ENCODE measurements at places on chromosomes 2 and 18.

- no peak for DNase-seq
These were observed 40.0 kb downstream of the FAM228A start for GRCh38 chr2:24214880-24215279.

GRCh38 chr2:239024226-239024625 is 176.3 kb downstream of the TWIST2 start:
- DNase-seq: no peak

- no peak for DNase-seq
These were observed 40.7 kb downstream of the CYP26B1 start for GRCh38 chr2:72106978-72107377.

GRCh38 chr2:142718576-142719155 is 158.8 kb upstream of the KYNU start:
- no peak for DNase-seq

DNA sequence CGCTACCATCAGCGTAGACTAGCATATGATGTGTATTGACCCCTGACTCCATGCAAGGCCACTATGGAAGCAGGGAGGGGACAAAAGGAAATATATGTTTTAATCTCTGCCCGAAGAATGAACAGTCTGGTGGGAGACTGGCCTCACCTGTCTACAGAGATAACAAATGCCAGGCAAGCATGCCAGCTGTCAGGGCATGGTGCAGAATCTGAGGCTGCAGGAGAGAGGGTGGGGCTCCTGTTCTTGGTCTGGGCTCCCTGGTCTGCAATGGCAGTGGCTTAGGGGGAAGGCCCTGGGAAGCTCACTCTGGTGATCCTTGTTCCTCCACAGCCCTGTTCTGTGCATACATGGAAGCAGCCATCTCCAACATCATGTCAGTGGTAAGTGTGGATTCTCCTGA is 27.5 kb downstream of the SLC14A2 start:
- no peak for DNase-seq

DNA sequence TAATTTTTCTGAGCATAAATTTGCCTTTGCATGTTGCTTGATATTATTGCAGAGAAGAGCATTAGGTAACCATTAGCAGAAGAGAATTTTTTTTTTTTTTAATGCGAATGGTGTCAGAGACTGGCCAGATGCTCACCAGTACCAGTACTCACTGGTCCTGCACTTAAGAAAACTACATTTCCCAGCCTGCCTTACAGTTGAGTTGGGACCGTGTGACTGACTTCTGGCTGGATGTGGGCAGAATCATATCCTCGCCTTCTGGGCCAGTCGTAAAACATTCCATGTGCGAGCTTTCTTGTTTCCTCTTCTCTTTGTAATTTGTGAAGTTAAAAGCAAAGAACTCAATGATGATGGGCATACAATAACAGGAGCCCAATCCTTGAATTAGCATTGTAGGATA is 132.4 kb downstream of the LRRC30 start:
- no peak for DNase-seq

- no peak for DNase-seq
These were observed 1570.9 kb upstream of the SLC39A10 start for GRCh38 chr2:194086129-194086528.

DNA sequence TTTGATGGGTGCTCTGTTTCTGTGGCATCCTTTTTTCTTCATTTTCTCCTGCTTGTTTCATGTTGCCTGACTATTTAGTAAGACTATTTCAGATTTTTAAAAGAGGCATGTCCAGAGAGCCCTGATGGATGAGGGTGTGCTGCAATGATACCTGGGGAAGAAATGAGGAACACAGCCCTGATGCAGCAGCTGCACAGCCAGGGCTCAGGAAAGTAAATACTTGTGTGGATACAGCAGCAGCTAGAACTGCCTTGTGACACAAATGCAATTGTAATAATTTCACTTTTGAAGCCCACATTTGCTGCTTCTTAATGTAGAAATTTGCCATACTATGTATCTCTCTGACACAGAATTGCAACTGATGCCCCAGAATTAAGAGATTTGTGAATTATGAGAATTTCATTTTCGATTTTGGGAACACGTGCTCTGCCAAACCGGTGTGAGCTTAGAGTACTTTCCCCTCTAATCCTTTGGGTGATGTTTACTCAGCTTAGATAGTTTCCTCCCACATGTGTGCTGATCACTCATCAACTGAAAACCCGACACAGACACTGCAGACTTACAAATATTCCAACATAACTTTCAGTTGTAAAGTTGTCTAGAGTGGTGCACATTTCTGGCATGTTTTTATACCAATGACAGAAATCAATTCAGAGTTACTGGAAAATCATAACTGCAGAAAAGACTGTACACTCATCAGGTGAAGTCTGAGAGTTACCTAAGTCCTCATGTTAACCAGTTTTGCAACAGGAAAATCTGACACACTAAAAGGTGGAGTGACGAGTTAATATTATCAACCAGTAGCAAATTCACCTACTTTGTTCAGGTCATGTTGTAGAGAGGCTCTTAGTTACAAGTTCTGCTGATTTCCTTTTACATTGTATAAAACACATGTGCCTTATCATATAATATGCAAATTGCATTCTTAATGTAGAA is 383.4 kb downstream of the CBLN2 start:
- no peak for DNase-seq

Measured in CD14-positive monocyte (primary cell).